Stimulated activated CD8-positive, alpha-beta memory T cell treated with anti-CD3 and anti-CD28 coated beads, Interleukin-7, amount 100 ng/mL, for 1 hour (primary cell): ENCODE measurements at places on chromosomes 5 and 9.

GRCh38 chr5:88502179-88503040, 233.8 kb upstream of the TMEM161B start:
- no peak for DNase-seq

- no peak for DNase-seq
Measured at GRCh38 chr5:167294882-167295680, 996.4 kb upstream of the WWC1 start.

DNA sequence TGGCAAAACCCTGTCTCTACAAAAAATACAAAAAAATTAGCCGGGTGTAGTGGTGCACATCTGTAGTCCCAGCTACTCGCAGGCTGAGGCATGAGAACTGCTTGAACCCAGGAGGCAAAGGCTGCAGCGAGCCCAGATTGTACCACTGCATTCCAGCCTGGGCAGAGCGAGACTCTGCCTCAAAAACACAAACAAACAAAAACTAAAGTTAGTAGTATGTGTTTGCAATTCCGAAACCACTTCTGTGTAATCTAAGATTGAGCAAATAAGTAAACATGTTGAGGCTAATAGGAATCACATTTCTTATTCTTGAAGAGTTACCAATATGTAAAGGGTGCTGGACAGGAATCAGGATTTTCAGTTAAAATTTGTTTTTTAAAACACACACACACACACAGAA, 70.0 kb upstream of the SUSD1 start:
- DNase-seq, result no peak

GRCh38 chr5:59299006-59299405, 594.5 kb downstream of the PDE4D start:
- no peak for DNase-seq

- DNase-seq, result no peak
Measured at GRCh38 chr5:138408023-138408422, 30.8 kb upstream of the REEP2 start.

- no peak for DNase-seq
Measured at GRCh38 chr5:138668451-138669380, 84.5 kb upstream of the CTNNA1 start.

GRCh38 chr9:72312386-72312987, 52.5 kb downstream of the ZFAND5 start:
- DNase-seq, result no peak

- no peak for DNase-seq
Measured at GRCh38 chr9:7209990-7210389, 452.2 kb downstream of the KDM4C start.

GRCh38 chr9:10843151-10843550, 230.3 kb upstream of the PTPRD start:
- no peak for DNase-seq

- DNase-seq, result no peak
Measured at GRCh38 chr9:27261517-27262211, 35.3 kb downstream of the EQTN start.

DNA sequence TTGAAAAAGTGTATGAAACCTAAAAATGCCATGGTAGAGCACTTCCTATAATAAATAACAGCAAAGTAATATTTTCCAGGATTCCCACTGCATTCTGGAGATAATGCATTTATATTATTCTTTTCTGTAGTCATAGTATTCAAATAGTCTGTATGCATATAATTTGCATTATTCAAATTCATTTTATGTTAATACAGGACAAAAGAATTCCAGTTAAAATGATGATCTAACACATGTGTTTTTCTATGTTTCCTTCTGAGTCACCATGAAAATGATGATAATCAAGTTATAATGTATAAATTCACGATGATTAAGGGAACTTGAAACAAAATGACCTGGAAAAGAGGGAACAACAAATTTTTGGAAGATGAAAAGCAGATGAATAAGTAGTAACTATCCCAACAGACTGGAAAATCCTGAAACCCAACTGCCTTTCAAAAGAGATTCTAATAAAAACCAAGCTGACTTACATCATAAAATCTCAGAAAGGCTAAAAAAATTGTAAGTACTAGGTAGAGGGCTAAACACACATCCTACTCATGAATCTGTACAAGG, 358.6 kb upstream of the PAPPA start:
- no peak for DNase-seq

GRCh38 chr5:133916479-133916878, 51.9 kb downstream of the C5orf15 start:
- no peak for DNase-seq

GRCh38 chr5:174490728-174491127, 233.7 kb upstream of the MSX2 start:
- no peak for DNase-seq

- DNase-seq, result no peak
Measured at GRCh38 chr9:2242831-2243330, 227.7 kb downstream of the SMARCA2 start.

- no peak for DNase-seq
Measured at GRCh38 chr5:168420461-168420860, 65.8 kb upstream of the RARS1 start.

GRCh38 chr5:58041884-58042283, 418.0 kb downstream of the PLK2 start:
- no peak for DNase-seq

GRCh38 chr5:135490245-135491037, 38.3 kb upstream of the TIFAB start:
- no peak for DNase-seq

GRCh38 chr9:69442486-69442885, 117.5 kb downstream of the ENTREP1 start:
- no peak for DNase-seq

DNA sequence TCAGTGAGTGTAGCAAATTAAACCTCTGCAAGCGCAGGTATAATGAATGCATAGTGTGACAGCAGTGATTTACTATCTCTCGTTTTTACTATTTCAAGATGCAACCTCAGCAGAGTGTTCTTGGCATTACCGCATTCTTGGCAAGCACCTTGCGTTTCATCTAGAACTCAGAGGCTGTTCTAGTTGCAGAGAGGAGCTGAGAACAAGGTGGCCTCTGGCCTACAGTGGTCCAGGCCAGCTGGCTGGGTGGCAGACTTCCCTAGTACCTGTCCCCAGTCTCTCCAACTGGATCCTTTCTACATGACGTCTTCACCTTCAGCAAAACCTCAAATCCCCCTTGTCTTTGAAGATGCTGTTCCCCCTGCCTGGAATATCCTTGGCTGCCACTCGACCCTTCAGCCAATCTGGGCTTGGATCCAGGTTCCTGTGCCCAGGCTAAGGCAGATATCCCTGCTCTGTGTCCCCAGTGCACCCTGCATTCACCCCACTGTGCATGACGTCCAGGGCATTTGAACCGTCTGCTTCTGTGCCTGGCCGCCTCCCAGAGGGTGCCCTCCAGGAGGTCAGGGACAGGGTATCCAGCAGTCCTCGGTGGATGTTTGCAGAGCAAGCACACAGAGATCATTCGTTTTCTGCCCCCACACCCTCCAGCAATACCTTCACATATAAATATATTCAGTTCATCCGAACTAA, 120.4 kb upstream of the CPEB4 start:
- DNase-seq, result no peak

DNA sequence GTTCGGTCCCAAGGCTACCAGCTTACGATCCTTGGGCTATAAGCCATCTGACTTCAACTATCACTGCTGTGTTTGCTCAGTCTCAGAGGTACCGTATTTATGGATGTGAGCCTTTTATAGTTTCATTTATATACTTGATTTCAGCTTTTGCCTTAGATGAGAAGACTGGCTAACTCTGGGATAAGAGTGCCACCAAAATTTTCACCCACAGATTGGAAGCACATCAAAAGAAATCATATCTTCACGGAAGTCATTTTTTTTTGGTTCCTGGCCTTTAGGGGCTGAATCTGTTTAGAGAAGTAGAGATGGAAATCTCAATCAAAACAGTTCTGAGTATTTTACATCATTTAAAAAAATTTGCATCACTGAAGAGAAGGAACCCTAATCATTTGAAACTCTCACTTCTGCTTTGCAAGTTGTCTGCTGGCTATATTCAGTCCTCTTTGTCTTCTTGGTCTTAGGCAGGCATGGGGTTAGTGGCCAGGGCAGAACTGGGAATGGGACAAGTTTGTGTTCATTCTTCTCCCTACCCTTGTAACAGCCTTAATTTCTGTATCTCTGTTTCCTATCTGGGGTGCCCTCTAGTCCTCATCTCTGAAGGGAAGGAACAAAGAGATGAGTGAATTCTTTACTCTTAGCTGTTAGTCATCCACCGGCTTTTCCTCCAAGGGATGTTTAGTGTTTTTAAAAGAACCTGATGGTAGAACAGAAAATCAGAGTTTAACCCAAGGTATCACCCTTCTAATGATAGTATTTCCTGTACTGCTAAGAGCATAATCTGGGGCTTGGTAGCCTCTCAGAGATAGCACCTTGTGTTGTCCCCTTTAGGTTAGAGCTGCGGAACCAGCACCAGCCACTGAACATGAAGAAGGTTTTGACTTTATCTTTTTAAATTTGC, 14.1 kb upstream of the TNFAIP8 start:
- no peak for DNase-seq

DNA sequence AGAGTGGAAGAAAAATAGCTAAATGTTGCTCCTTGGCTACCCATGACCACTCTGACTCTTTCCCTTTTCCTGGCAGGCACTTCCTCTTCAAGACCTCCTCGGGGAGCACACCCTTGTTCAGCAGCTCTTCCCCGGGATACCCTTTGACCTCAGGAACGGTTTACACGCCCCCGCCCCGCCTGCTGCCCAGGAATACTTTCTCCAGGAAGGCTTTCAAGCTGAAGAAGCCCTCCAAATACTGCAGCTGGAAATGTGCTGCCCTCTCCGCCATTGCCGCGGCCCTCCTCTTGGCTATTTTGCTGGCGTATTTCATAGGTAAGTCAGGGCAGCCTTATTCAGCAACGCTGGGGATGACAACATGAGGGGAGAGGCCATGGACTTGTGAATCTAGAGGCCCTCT, 298.6 kb upstream of the WWC1 start:
- DNase-seq, result no peak

DNA sequence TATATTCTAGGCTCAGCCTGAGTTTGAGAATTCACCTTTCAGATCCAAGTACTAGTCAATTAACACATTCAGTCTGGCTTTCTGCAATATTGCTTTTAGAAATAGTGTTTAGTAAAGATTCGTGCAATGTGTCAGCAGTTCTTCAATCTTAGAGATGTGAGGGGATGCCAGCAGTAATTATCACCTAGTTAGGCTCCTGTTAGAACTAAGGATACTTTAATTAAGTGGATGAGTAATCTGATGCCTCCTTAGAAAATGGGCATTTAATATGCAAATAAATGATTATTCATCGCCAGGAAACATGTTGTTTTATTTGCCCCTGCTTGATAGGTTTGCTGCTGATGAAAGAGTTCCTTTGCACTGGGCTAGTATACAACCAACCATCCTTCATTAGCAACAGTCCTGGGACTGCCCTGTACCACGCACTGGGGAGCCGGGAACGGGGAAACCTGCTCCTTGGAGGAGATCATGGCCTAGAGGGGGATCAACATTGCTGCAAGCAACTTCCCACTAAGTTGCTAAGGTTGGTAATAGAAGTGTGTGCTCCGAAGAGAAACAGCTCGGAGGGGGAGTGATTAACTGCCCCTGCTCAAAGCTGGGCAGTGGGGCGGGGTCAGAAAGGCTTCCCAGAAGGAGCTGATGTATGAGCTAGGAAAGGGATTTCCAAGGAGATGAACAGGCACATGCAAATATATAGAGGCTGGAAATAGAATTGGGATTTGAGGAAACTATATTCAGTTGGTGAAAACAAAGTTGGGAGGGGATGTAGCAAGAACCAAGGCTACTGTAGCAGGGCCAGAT, 231.8 kb downstream of the DRD1 start:
- no peak for DNase-seq

DNA sequence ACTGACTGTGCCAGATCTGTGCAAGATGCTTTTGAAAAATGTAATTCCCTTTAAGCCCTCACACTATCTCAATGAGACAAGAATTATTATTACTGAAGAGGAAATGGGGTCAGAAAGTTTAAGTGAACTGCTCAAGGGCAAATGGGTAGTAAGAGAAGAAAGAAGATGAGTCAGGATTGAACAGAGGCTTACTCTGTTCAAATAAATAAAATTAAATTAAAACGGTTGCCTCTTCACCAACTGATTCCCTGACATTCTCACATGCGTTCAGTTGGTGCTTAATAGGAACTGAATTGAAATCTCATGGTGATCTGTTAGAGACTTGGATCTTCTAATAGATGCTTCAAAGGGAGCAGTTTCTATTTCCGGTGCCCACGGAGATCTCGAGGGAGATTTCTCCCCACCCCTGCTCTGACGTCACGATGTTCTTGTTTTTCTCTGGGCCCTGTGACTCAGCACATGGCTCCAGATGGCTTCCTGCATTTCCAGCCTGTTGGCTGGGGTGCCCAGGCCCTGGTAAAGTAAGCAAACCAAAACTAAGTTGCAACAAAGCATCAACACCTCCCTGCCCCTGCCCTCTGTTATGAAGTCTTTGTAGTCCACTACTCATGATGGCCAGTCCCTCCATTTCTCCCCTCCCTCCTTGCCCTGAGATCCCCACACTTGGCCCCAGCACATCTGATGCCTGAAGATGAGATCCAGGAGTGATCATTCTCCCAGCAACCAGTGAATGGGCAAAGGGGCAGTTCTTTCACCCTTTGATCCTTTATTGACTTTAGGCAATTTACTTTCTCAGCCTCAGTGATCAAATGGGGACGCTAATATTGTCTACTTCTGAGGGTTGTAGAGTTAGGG, 106.1 kb upstream of the CPEB4 start:
- DNase-seq, result peak; percentile 20

- DNase-seq, result no peak
Measured at GRCh38 chr9:8655071-8655470, 855.5 kb upstream of the DMAC1 start.

- no peak for DNase-seq
Measured at GRCh38 chr5:177553671-177554429, 513 bp downstream of the FAM193B start.

GRCh38 chr5:31442058-31442745, 89.7 kb downstream of the DROSHA start:
- DNase-seq, result no peak

- no peak for DNase-seq
Measured at GRCh38 chr9:13962006-13962405, 351.9 kb downstream of the NFIB start.

GRCh38 chr5:115510145-115510645, 34.4 kb downstream of the FEM1C start:
- DNase-seq, result no peak

GRCh38 chr5:127400946-127401670, 110.5 kb downstream of the MEGF10 start:
- no peak for DNase-seq

- no peak for DNase-seq
Measured at GRCh38 chr9:9392755-9393154, 1220.0 kb downstream of the PTPRD start.

GRCh38 chr5:133967698-133968203, 674 bp downstream of the C5orf15 start:
- no peak for DNase-seq

DNA sequence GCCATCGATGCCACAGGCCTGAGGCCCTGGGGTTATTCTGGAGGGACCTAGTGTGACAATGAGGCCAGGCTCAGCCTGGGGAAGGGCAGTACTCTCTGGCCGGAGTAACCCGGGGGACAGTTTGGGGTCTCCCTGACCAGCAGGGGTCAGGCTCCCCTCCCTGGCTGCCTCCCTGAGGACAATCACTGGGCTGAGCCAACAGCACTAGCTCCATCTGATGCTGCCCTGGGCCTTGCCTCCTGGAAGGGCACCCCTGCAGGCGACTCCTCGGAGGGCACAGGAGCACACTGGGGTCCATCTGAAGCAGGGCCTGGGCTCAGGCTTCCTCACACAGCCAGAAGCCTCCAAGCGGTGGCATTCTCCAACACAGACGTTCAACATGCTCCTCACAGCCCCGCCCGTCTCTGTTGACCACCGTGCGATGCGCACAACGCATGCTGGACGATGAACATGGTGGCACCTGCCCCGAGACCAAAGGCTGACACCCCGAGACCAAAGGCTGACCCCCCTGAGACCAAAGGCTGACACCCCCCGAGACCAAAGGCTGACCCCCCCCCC, 68.3 kb downstream of the ADAMTS2 start:
- no peak for DNase-seq
